ENCODE measurements at places on chromosomes 16 and 17.

DNA sequence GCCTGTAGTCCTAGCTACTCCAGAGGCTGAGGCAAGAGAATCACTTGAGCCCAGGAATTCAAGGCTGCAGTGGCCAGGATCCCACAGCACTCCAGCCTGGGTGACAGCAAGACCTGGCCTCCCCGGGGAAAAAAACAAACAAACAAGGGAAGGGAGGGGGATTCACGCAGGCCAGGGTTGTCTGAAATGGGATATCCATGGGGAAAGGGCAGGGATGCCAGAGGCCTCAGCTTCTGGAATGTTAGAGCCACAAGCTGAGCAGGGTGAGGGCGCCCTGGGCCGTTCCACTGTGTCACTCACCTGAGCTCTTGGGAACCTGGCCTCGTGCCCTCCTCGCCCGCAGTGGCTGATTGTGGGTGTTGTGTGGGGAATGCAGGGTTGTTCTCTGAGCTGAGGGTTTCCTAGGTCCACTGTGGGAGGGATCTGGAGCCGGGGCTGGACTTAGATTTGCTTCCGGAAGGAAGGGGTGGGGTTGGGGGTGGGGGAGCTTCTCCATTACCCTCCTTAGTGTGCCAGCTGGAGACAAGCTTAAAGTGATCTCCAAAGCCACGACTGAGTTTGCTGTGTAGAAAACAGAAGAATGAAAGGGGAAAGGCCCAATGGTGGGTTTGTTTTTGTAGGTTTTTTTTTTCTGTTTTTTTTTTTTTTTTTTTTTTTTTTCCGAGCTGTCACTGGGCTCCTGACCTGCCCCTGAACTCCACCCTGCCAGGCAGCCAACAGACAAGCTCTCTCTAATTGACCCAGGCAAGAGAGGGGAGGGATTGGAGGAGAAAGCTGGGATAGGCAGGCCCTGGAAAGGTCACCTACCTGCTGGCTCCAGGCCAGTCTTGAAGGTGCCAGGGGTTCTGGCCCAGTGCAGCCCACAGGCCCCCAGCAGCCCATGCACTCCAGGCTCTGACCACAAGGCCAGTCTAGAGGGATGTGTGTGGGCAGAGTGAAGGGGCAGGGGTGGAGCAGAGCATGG, at the start of gene SULT1A1:
Gene SULT1A1, minus strand, starts transcription at position 414 of the 964 bp plus-strand sequence. CDS start 1,189 bp downstream, outside the sequence.
- peak; percentile 62 for DNase-seq

DNA sequence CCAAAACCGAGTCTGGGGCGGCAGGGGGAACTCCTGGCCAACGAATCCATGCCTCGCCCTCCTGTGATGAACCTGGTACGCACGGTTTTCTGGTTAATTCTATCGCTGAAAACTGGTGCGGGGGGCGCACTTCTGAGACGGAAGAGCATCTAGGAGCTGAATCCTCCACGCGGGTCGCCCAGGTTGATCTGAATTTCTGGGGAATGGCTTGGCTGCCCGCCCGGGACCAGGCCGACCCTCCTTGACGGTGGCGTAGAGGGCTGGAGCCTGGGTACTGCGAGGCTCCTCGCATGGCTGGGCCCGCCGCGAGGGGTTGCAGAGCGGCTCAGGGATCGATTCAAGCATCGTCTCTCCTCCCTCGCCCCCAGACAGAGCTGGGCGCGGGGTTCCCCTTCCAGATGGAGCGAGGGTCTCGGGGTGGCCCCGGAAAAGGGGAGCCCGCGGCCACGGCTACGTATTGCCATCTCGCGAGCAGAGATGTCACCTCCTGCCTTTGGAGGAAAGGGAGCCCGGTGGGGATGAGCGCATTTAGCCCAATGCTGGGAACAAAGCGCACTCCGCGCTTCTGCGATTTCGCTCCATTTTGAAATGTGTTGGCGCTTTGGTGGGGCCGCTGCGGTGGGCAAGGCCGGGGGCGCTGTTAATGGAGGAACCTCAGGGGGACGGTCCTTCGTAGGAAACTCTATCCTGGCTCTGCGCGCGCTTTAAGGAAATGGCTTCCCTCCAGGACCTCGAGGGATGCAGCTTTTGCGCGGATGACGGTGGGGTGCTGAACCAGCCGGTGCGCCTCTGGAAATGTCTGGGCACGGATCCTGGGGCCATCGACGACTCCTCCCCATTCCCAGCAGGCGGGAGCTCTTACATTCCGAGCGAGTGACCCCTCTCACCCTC, 2.7 kb downstream of the MAPT start:
- peak; percentile 16 for DNase-seq

- no peak for DNase-seq
Observed at GRCh38 chr16:87620201-87620495, 17.8 kb downstream of the JPH3 start.

GRCh38 chr17:236641-237405, 55.4 kb upstream of the DOC2B start:
- DNase-seq = no peak

GRCh38 chr17:57201481-57201880, 54.8 kb upstream of the MSI2 start:
- no peak for DNase-seq

- no peak for DNase-seq
Observed at GRCh38 chr17:64152428-64153125, 22.6 kb upstream of the ERN1 start.
